ENCODE measurements at places on chromosomes 7 and 10.
A peak's percentile ranks its signal among the peaks of the same experiment; 100 is the strongest.

- DNase-seq, result no peak
Observed at GRCh38 chr7:128876978-128877755, 14.5 kb downstream of the ATP6V1F start.

GRCh38 chr10:133324198-133324792 is 12.4 kb downstream of the CALY start:
- DNase-seq, result peak; percentile 65

- peak; percentile 28 for DNase-seq
Observed at GRCh38 chr10:94088926-94089381, 95.2 kb downstream of the PLCE1 start.

GRCh38 chr7:47451851-47452205 is 130.1 kb downstream of the TNS3 start:
- no peak for DNase-seq

DNA sequence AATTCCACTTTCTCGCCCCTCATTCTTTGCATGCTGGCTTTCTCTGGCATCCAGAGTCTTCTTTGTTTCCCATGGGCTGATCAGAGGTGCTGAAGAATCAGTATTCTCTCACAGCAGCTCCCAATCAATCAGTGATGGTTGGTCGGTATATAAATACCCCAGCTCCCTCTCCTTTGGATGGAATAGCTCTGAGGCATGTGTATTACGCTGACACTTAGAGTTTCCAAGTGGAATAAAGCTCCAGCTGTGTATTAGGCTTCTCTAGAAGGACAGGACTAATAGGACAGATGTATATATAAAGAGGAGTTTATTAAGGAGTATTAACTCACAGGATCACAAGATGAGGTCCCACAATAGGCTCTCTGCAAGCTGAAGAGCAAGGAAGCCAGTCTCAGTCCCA is 218.3 kb upstream of the GRB10 start:
- no peak for DNase-seq
